Astrocyte of the spinal cord (primary cell): ENCODE measurements at places on chromosomes 3 and 15.

GRCh38 chr3:87148020-87148419 is 79.1 kb upstream of the CHMP2B start:
- no peak for DNase-seq

DNA sequence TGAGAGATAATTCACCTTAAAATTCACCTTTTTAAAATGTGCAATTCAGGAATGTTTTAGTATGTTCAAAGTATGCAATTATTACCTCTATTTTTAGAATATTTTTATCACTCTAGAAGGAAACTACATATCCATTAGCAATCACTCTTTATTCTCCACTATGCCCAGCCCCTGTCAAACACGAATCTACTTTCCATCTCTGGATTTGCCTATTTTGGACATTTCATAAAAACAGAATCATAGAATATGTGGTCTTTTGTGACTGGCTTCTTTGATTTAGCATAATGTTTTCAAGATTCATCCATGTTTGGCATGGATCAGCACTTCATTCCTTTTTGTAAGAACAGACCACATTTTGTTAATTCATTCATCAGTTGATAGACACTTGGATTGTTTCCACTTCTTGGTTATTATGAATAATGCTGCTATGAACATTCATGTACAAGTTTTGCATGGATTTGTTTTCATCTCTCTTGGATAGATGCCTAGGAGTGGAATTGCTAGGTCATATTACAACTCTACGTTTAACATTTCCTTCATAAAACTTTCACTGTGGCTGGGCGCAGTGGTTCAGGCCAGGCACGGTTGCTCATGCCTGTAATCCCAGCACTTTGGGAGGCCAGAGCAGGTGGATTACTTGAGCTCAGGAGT is 12.7 kb downstream of the HMCES start:
- DNase-seq = no peak

- DNase-seq = peak; percentile 7
These were observed 152.8 kb upstream of the GOLGA6L4 start for GRCh38 chr15:84082739-84083138.

DNA sequence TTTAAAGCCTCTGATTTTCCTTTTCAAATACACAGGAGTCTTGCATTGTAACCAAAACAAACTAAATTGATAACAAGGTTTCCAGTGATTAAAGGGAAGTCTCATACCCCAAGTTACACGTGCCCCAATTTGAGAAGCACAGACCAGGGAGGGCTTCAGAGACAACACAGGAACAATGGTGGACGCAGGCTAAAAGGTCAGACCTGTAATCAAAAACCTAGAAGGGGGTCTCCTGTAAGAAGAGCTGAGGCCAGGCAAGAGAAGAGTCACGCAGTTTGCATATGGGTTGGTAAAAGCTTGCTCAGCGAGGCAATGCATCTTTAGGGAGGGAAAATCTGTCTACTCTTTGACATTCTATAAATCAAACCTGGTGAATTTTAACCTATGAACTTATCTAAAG is 58.6 kb upstream of the MCF2L2 start:
- no peak for DNase-seq

- DNase-seq = peak; percentile 63
These were observed 23.2 kb upstream of the IP6K2 start for GRCh38 chr3:48739955-48740823.

GRCh38 chr15:100183921-100184495 is 157.8 kb downstream of the ADAMTS17 start:
- DNase-seq = no peak

DNA sequence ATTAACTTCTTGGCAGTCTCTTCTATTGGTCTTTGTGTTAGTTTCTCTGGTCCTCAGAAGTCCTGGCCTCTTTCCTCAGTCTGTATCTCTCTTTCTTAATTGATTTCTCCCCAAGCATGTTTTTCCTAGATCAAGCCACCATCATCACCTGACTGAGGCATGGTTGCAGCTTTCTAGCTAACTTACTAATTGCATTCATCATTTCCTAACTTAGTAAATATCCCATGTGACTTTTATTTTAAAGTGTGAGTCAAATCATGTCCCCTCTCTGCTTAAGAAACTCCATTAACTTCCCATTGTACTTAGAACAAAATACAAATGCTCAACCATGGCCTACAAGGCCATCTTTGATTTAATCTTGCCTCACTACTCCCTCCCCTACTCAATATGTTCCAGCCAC is 135.4 kb upstream of the FRMD4B start:
- DNase-seq = no peak
